Amniotic epithelial cell (primary cell): ENCODE measurements at places on chromosomes 16 and 17.

GRCh38 chr16:5508371-5508770 lies 410.8 kb upstream of the EEF2KMT start:
- DNase-seq = no peak

GRCh38 chr16:19393226-19394111 lies 24.2 kb upstream of the TMC5 start:
- DNase-seq = peak; percentile 90

- DNase-seq = no peak
These were observed 83.2 kb upstream of the GNAO1 start for GRCh38 chr16:56108056-56108471.

- no peak for DNase-seq
These were observed 2228.4 kb downstream of the TP53TG3F start for GRCh38 chr16:35687781-35688180.

DNA sequence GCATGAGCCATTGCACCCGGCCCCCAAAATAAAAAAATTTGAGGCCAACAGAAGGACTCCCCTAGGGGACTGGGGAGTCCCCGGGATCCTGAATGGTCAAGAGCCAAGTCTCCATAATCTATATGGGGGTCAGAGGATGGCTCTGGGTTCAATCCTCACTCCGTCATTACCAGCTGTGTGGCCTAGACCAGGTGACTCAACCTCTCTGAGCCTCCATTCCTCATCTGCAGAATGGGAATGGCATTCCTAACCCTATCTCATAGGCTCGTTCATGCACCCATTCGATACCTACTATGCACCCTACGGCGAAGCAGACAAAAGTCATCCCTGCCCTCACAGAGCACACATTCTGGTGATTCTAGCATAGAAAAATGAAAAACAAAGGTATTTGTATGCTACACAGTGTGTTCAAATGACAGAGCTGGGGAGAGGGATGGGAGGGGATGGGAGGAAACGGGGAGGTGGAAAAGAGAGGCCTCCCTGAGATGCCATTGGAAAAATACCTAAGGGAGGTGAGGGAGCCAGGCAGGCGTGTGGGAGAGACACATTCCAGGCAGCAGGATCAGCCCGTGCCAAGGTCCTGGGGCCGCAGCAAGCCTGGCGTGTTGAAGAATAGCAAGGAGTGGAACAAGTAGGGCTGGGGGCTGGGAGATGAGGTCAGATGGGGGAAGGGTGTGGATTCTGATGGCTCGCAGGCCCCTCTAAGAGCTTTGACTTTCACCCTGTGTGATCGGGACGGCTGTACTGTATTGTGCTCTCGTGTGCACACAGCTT lies 71.2 kb downstream of the RMI2 start:
- DNase-seq = no peak

- DNase-seq = no peak
These were observed 16.6 kb downstream of the CHD9NB start for GRCh38 chr16:53036066-53036465.

GRCh38 chr17:59373882-59374495 lies 42.5 kb downstream of the YPEL2 start:
- DNase-seq = peak; percentile 100
